Hematopoietic multipotent progenitor cell treated with erythropoietin and hydrocortisone succinate and interleukin-3 and kit ligand, for 8 days (in vitro differentiated cells): ENCODE measurements at places on chromosomes 5 and 9.

GRCh38 chr5:141637123-141637766 lies 448 bp downstream of the RELL2 start:
- peak; percentile 26 for DNase-seq

GRCh38 chr5:176875783-176876505 lies 23.2 kb downstream of the HK3 start:
- DNase-seq, result no peak

DNA sequence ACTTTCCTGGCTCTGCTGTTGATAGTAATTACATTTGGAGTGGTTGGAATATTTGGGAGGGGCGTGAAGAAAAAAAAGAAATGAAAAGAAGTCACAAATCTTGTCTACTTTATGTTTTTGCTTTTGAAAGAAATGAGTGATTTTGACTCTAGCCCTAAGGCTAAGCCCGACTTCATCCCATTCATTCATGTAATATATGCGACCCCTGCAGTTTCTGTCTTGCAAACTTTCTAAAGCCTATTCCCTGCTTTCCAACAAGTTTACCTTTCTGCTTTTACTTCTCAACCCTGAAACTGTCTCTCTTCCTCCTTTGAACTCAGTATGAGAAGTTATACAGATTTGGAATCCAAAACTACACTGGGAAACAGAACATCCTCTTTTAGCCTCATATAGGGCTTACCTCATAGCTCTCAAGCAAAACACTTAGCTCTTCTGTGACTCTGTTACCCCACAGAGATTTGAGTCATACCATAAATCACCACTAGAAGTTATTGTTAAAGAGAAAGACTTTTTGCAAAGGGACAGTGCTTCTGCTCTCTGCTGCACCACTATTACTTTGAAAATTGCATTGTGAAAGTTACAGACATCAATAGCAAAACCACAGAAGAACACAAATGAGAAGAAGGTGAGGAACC lies 1.6 kb downstream of the CFAP95 start:
- no peak for DNase-seq

GRCh38 chr5:166992874-166993722 lies 1298.3 kb upstream of the WWC1 start:
- DNase-seq, result no peak

DNA sequence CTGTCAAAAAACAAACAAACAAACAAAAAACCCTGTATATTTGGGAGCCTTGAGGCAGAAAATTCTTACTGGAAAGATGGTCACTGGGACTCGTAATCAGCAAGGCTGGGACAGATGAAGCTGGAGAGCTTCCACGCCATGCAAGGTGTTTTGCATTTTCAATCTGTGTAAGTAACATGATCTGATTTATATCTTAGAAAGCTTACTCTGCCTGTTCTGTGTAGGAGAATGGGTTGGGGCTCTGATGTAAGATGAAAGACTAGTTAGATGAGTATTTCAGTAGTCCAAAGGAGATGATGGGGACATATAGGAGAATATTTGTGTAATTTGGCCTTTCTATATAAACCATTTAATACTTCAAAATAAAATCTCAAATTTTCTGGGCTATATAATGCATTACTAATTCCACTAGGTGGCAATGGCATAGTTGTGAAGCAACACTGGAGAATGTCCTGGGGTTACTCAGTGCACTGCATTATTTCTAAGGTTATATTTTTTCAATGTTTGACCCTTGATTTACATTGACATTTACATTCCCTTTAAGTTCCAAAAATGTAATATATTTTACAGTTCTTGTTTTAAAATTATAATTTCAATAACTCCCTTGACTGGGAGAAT lies 21.9 kb upstream of the FSD1L start:
- peak; percentile 36 for DNase-seq

- DNase-seq, result no peak
Observed at GRCh38 chr5:162591724-162592123, 524.2 kb downstream of the GABRG2 start.

DNA sequence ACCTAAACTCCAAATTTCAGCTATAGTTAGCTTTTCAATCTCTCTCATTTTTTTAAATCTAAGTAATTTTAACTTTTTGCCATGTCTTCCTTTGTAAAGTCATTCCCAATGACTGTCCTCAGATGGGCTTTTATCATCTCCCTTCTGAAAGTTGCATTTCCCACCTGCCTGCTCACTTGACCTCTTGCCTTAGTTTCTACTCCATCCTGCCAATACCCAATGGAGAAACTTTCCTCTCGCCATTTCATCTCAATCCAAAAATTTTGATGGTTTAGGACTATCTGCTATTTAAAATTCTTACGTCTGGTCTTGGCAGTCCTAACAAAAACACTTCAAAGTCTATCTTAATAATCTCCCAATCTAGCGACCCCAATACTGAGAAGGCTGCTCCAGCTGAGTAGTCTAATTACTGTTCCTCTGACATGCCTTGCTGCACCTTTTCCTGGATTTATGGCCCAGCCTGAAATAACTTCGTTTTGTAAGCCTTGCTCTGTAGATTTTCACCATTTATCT lies 231.3 kb downstream of the PRR16 start:
- no peak for DNase-seq

GRCh38 chr9:20989923-20990341 lies 41.5 kb downstream of the HACD4 start:
- no peak for DNase-seq

DNA sequence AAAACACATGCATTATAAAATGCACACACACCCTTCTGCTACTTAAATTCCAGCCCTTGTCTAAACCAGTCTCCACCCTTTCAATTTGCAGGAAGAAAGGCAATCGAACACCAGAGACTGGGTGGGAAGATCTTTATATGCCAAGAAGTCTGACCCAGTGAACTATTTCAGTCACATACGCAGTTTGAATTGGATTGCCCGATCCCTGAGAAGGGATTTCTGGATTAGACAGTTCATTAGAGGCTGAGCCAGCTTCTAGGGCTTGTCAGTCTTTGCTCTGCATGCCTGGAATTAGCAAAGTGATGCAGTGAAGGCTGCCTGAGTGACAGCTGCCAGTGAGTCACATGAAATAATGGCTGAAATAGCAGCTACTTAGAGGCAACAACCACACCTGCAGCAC lies 159.9 kb downstream of the PPP2R2B start:
- DNase-seq, result no peak

- no peak for DNase-seq
Observed at GRCh38 chr5:34899066-34899465, 16.2 kb downstream of the RAD1 start.

DNA sequence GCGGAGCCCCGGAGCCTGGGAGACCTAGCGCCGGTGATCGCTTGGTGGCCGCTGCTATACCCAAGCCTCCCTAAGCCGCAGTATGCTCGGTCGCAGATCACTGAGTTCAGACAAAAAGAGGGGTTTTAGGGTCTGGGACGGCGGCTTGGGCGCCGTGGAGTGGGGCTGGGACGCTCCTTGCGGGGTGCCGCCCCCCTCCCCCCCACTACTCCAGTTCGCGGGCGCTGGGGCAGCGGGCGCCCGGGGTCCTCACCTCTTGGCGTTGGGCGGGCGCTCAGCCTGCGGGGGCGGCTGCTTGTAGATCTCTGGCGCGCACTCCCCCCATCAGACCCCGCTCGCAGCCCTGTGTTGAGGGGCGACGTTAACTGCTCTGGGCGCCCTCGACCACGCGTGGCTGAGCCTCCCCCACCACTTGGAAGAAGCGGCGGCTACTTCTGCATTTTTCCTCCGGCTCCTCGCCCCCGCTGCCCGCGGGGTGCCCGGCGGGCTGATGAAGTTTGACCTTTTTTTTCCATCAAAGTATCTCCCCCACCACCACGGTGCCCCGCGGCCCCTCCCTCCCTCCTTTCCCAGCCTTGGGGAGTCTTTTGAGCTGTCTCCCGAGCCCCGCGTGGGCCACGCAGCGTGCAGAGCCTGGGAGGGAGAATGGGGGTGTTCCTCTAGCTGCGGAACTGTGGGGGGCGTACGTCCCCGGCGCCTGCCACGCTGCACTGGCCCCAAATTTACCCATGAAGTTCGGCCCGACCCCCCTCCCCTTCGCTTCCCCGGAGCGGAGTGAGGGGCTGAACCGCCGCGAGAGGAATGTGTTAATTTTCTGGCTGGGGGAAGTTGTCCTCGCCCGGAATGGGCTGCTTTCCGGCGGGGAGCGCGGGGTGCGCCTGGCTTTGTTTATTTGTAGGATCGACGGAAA lies 1.2 kb downstream of the CXXC5 start:
- peak; percentile 36 for DNase-seq

DNA sequence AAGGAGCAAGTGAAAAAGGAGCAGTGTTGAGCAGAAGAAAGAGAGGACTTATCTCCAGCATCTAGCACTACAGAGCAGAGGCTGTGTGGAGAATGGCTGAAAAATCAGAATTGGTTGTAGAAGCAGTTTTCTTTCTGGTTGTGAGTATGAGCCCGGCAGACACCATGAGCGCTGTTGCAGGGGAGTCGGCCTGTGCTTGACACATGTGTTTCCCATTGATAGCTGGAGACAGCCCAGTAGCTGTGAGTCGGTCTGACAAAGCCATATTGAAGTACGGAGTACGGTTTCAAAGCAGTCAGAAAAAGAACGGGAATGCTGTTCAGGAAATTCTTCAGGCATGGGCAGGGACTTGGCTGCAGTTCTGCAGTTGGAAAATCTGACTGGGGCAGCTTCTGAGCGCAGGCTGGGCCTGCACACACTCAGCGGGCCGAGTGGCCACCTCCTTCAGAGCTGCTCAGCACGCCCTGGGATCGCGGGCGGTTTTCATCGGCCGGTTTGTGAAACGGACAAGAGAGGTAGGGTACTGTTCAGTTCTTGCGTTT lies at the start of gene SGCD:
Gene SGCD, plus strand, starts transcription at position 447 of the 542 bp plus-strand sequence.
- DNase-seq, result no peak

DNA sequence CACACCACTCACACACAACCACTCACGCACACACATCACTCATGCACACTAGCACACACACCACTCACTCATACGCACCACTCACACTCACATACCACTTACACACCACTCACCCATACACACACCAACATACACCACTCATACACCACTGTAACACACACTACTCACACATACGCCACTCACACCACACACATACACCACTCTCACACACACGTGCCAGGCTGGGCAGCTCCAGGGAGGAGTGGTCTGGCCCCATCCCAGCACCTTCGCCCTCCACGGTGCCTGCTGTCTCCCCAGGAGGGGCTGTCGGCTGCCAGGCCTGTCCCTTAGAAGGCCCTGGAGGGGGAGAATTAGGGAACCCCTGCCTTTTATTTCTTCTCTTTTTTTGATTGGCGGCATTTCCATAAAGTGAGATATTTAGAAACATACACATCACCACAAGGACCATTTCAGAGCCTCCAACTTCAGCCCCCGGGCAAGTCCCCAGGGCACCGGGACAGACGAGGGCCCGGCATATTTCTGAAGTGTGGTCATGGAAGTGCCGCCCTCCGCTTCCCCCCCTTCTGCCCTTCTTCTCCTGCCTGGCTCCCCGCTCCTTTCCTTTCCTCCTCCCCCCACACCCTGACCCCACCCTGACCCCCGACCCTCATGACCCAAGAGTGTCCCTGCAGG lies 6.3 kb upstream of the ASB6 start:
- no peak for DNase-seq

GRCh38 chr9:70816316-70816715 lies 305.1 kb downstream of the TRPM3 start:
- no peak for DNase-seq

DNA sequence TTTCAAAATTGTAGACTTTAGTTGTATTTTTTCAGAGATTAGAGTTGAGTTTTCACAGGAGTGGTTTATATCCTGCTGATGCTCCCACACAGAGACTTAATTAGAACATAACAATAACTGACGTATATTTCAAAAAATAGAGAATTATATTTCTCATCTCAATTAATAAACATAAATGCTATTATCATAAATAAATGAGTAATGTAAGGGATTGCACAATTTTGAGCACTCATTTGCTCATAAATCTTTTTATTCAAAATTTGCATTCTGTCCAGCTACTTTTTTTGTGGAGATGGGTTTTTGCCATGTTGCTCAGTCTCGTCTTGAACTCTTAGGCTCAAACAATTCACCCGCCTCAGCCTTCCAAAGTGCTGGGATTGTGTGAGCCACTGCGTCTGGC lies 515.7 kb upstream of the RORB start:
- DNase-seq, result no peak
